ENCODE measurements at places on chromosomes 5 and 9.

GRCh38 chr9:82038897-82039296, 50.3 kb downstream of the SPATA31D1 start:
- DNase-seq: no peak

DNA sequence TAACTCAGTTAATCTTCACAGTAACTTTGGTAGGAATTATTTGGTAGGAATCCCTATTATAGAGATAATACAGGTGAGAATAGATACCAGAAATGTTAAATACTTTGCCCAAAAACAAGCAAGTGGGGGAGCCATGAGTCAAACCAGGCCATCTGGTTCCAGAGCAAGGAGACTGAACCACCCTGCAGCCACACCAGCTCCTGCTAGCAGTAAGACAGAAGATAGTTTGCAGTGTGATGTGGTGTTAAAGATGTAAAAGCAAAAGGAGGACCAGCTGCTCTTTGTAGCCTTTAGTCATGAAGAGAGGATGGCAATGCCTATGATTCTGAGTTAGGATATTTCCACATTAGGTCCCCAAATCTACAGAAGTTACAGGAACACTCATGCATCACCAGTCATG, 101.4 kb downstream of the PRKACG start:
- DNase-seq: no peak

GRCh38 chr5:170388818-170389549, at the start of gene KCNMB1:
Gene KCNMB1, minus strand, starts transcription at chr5:170389367. Its CDS starts 3,920 bp downstream, at chr5:170385447.
- DNase-seq: no peak

- no peak for DNase-seq
Measured at GRCh38 chr9:80020056-80020455, 448.3 kb downstream of the TLE4 start.

DNA sequence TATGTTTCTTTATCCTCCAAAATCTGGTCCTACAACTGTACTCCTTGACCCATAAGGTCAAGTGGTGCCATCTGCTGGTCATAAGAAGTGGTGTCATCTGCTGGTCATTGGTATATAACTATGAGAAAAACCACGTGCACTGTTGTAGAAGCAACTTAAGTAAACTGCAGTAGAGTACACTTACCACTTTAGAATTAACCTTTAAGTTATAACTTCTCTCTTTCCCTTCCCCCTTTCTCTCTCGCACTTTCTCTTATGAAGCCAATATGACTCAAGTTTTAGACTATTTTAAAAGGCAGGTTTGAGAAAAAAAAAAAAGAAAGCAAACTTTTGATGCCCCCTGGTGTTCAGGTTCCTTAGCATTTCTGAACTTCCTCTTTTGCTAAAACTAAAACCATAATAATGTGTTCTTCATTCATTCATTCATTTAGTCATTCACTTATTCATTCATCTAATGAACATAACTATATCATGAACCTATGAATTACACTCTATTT, 12.8 kb upstream of the MTAP start:
- DNase-seq: peak; percentile 86

- no peak for DNase-seq
Measured at GRCh38 chr5:42061121-42061520, 136.0 kb downstream of the FBXO4 start.

DNA sequence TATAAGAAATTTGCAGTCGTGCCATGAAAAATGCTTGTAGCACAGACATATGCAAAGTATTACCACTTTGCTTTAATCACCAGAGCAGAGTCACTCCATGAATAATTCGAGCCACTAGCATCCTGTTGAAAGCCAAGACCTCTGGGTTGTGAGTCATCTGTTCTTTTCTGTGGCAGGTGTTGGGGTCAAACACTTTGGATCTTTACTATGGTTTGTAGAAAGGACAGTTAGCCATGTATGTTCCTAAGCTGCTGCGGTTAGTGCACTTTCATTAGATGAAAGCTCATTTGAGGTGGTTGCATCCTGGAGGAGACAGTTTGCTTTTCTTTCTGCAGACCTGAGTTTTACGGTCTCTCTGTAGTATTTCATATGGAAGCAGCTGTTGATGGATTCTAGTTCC, 223.7 kb downstream of the DMRT2 start:
- no peak for DNase-seq

- peak; percentile 86 for DNase-seq
Measured at GRCh38 chr5:10735569-10736276, 25.3 kb downstream of the DAP start.

DNA sequence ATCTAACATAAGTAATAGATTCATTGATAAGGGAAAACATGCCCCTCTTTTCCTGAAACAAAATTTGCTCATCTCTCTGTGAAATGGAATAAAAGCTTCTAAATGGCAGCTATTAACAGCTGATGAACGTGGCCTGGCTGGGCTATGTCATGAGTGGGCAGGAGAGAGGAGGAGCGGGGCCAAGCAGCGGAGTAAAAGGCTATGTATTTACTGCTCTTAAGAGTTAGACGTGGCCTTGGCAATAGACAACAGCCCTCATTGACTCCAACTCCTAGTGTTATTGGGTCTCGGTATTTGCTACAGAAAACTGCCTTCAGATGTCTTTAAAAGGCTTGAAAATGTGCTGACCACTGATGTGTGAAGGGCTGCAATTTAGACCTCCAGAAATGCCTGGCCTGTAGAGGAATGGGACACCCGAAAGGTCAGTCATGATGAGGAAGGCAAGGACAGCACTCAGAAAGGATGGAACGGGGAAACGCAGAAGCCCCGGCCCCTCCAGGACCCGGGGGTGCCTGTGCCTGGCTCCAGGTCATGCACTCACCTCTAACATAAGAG, 116.8 kb downstream of the PDZD2 start:
- no peak for DNase-seq

DNA sequence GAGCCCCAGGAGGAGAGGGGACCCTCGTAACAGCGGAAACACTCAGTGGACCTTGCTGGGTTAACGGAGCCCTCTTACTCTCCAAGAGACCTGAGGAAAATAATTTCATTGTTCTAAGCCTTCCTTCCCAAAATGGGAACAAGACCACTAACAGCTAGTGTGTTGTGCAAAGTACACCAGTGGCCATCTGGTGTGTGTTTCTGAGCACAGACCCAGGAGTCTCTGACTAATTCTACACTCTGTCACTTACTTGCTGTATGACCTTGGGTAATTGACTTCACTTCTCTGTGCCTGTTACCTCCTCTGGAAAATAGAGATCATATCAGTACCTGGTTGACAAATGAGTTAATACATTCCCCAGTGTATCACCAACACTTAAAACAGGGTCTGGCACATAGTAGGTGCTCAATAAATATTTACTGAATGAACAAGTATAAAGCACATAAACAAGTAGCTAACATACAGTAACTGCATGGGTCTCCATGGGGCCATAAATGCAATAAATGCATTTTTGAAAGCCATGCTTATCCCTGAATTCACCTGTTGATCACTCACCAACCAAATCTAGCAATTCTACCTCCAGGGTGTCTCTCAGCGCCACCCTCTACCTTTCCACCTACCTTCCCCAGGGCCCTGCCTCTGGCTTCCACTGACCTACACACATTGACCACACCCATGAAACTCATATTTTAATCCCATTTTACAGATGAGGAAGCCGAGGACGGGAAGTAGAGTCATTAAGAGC, 44.7 kb upstream of the AKNA start:
- no peak for DNase-seq

GRCh38 chr5:35282810-35283209, 52.5 kb upstream of the PRLR start:
- no peak for DNase-seq

DNA sequence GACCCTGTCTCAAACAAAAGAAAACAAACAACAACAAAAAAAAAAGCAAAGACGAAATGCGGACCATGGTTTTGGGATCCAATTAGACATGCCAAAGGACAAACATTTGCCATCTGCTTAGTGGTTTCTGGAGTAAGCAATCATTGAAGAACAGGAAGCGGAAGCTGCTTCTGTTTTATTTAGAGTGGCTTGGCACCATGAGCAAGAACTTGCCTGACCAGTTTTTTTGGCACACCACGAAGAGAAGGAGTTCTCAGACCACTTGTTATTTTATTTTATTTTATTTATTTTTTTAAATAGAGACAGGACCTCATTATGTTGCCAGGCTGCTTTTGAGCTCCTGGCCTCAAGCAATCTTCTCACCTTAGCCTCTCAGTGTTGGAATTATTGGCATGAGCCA, 17.0 kb downstream of the BTF3 start:
- no peak for DNase-seq

DNA sequence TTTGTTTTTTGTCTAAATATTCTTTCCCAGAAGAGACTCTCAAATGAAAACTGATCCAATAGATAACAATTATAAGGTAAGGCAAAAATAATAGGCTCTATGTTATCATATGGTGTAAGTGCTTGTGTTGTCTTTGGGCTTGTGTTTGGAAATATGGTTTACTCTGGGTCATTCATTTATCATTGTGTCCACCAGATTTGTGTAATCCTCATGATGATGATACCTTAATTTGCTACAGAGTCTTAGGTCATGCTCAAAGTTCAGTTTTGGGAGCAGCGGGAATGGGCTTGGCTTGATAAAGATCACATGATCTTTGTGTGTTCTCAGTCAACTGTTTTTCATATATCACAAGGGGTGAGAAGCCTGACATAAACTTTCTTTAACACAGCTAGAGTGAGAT, 34.2 kb downstream of the PLPPR1 start:
- no peak for DNase-seq

- DNase-seq: no peak
Measured at GRCh38 chr9:73753171-73753570, 601.5 kb downstream of the ANXA1 start.

DNA sequence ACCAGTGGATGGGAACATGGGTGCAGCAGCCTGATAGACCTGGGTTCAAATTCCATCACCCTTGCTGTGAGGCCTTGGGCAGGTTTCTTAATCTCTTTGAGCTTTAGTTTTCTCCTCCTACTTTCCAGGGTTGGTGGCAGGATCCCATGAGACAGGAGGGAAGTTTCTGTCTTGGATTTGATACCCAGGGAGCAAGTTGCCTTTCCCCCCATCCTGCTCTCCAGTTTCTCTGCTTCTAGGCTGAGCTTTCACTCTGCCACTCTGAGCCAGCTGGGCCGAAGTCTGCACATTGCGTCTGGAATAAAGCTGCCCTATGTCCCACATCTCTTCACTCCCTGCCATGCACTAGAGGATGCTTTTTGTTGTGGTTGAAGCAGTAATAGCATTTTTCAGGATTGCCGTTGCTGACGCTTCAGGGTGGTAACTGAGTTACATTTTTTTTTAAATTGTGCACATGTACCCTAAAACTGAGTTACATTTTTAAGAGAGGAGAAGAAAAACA, 40.5 kb upstream of the ANGPTL2 start:
- DNase-seq: no peak

GRCh38 chr5:108917596-108917995, 169.9 kb downstream of the FER start:
- DNase-seq: no peak

GRCh38 chr9:87395804-87396479, 101.7 kb upstream of the DAPK1 start:
- DNase-seq: no peak

DNA sequence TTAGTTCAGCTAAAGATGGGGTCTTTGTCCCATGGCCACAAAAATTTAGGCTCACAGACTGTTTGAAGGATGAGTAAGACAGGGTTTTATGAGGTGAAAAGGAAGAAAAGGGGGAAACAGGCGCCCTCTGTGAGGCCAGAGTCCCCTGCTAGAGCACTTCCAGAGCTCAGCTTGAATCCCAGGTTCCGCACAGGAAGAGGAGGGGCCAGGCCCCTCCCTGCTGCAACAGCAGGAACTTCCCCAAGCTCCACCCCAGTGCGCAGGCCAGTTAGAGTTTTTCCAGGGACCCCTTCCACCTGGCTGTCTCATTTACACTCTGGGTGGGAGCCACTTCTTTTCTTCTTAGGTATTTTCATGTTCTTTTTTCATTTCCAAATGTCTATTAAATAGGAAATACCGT, 480.8 kb downstream of the PSAT1 start:
- no peak for DNase-seq

DNA sequence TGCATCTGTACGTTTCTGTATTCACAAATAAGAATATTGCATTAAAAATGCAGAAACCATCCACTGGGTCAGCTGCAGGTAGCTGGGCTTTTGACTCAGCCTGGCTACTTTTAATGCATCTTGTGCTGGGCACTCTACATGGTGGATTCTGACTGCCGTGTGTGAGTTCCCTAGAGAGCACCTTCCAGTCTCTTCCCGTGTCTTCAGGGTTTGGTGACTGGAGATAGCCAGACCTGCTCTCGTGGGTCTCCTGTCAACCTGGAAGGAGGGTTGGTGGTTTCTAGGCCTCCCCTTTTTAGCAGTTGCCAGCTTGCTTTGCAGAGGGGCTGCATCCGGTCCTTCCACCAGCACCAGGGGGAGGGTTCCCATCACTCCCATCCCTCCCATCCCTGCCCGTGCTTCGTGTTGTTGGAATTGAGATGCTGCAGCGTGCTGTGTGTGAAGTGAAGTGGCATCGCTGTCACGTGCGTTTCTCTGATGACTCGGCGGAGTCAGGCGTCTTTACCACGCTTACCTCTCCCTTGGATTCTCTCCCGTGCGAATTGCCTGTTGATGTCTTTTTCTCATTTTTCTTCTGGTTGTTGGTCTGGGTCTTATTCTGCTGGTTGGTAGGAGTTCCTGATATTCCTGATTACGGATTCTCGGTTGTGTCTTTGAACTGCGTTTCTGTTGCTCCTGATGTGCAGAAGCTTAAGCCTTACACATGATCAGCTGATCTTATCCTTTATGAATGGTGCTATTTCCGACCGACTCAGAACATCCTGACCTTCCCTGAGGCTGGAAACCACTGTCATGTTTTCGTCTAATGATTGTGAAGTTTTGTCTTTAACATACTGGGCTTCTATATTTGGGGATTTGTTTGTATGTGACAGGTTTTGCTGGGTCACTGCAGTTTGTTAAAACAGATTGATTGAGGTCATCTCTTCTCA, 16.9 kb downstream of the FBXW5 start:
- DNase-seq: no peak

DNA sequence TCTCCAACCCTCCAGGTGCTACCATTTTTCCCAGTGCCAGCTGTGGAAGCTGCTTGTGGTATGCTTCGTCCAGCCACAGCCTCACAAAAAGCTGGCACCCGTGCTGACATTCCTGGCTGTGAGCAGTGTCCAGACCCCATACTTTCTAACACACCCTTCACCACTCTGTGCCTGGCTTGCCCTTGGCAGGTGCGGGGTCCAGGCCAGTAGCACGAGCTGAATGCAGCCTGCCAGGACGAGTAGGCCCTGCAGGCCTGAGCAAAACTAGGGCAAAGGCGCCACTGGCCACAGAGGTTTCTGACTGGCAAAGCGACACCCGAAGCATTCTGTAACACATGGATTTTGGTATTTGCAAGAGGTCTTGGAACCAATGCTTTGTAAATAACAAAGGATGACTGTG, 26.0 kb upstream of the GHR start:
- DNase-seq: no peak

DNA sequence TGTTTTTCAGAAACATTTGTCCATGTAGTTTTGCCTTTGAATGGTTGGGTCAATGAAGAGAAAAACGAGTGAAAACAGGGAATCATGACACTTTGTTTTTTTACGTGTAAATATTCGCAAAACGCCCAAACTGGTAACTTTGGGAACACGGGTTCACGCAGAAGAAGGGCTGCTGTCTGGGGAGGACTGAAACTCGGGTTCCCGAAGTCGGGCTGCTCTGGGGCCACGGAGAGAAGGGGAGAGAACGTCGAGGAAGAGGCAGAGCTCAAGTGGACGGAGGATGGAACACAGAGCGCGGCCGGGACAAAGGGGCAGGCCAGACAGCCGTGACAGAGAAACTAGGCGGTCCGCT, 478 bp upstream of the SETD9 start:
- no peak for DNase-seq

- DNase-seq: no peak
Measured at GRCh38 chr9:74035786-74036185, 461.3 kb upstream of the RORB start.

GRCh38 chr9:109953300-109953699, 173.3 kb downstream of the PALM2AKAP2 start:
- DNase-seq: no peak

Measured in B cell (primary cell).